Mesothelial cell of epicardium (in vitro differentiated cells): ENCODE measurements at places on chromosomes 4 and X.

DNA sequence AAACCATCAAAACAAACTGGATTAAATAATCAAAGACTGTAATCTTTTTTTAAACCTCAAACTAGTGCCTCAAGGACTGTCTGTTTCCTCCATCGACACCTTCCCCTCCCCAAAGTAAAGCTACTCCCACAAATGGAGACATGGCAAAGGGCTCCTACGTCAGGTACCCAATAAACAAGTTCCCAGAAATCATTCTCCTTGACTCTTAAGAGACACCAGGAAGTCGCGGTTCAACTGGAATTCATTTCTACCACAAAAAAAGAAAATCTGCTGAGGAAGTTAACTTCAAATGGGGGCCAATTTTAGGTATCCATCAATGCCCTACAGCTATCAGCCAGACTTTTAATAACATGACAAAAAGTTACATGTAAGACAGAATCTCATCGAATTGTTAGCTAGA lies 2.5 kb downstream of the RPS4X start:
- no peak for DNase-seq

DNA sequence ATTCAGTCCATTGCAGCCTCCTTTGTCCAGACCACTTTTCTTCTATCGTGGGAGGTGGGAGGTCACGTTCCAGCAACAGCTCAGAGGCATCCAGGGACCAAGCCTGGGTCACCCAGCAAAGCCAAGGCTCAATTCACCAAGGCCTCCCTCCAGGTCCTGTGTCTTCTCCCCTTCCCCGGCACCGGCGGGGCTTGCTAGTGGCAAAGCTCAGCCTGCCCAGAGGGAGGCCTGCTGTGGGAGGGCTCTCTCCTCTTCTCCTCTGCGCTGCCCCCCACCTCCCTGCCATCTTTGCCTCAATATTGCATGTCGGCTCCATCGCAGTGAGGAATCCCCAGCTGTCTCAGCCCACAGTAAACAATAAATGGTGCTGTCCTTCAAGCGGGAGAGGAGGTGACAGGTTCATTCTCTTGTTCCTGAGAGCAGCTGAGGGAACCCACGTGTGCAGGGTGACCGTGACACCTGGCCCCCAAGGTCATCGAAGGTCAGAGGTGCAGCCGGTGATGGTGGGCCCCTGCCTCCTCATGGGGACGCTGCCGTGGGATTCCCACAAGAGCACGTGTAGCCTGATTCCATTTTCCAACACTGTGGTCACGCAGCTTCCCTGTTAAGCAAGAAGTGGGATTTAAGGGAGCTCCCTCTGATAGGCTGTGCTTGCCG lies 111.5 kb upstream of the PSAPL1 start:
- DNase-seq, result no peak

- no peak for DNase-seq
Measured at GRCh38 chr4:87087420-87087819, 133.0 kb downstream of the KLHL8 start.

DNA sequence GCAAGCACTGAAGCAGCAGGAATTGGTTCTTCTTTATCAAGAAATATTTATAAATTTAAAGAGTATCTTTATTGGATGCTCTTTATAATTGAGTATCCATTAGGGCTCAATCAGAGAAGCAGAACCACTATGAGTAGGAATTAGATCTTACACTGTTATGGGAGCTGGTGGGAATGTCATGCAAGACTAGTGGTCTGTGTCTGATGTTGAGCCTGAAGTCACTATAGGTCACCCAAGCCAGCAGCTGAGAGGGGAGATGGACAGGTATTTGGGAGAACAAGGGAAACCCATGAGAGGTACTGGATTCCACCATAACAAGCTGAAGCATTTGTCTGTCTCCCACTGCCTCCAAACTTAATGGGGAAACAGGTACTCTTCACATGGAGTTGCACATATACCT lies 283.7 kb upstream of the BOD1L1 start:
- DNase-seq, result no peak

- DNase-seq, result no peak
Measured at GRCh38 chrX:45422216-45422925, 221.7 kb upstream of the DIPK2B start.

DNA sequence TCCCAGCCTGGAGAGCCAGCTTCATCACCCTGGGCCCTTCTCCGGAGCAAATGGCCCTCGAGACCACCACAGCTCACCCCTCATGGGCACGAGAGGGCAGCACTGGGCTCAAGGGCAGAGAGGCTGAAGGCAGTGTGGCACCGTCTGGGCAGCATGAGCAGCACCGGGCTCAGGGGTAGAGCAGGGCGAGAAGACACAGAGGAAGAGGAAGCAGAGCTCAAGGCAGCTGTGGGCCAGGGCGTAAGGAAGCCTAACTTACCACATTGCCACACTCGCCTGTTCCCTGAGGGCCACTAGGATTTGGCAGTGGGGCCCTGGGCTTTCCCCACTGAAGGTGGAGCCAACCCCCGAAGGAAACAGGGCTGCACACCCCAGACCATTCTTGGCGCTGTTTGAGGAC lies 15.5 kb downstream of the ZNF185 start:
- no peak for DNase-seq

DNA sequence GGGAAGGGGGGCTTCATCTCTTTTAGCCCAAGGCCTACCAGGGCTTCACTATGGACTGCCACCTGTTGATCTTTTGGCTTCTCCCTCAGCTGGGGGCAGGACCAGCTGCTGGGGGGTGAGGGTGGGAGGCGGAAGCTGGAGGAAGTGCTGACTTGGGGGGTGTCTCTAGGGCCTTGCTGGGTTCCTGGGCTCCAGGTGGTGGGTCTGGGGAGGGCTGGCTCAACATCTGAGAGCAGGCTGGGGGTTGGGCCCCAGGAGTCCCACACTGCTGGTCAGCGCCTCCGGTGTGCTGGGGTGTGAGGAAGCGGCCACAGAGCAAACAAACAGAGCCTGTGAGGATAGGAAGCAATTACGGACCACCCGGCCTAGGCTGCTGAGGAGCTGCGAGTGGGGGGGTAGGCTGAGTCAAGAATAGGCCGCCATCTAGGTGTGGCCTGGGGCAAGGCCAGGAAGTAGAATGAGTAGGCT lies 85.7 kb downstream of the EFNB1 start:
- no peak for DNase-seq

- DNase-seq, result no peak
Measured at GRCh38 chr4:74330295-74330750, 22.1 kb downstream of the EPGN start.

GRCh38 chr4:158775091-158775651 lies 6.3 kb downstream of the FNIP2 start:
- no peak for DNase-seq
